GDM1 (cell line): ENCODE measurements at places on chromosomes 5 and 9.

GRCh38 chr5:57442080-57442839, 40.4 kb downstream of the ACTBL2 start:
- DNase-seq = no peak

DNA sequence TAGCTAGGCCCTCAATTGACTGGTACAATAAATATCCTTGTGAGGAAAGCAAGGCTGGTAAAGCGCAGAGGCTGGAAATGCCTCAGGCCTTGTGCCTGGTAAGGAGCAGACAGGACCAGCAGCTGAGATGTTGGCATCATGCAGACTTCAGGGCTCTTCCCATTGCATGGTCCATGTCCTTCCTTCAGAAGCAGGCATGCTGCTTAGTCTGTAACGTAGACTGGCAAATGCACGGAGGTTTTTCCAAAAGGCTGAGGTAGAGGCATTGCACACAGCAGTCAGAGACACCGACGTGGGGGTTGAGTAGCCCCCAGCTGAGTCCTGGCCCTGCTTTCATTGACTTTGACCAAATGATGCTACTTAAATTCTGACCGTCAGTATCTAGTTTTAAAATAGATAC, 87.1 kb downstream of the ADRB2 start:
- no peak for DNase-seq

- no peak for DNase-seq
These were observed 254.2 kb upstream of the SLC24A2 start for GRCh38 chr9:20043035-20043434.

DNA sequence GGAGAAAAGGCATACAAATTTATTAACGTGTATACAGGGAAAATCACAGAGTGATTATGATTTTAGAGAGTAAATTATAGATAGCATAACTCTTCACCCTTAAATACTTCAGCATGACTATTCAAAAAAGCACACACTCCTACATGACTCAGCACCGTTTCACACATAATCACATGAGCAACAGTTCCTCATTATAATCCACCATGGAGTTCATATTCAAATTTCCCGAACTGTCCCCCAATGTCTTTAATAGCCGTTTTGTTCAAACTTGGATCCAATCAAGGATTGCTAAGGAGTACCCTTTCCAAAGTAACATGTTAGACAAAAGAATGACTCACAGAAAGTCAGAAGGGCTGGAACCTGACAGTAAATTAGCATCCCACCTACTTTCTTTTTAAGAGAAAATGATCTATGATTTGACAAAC, 32.1 kb downstream of the RAPGEF1 start:
- peak; percentile 30 for DNase-seq

- DNase-seq = no peak
These were observed 2.6 kb upstream of the PLAA start for GRCh38 chr9:26949637-26950069.

- no peak for DNase-seq
These were observed 140.2 kb downstream of the SH3GL2 start for GRCh38 chr9:17719053-17719452.

DNA sequence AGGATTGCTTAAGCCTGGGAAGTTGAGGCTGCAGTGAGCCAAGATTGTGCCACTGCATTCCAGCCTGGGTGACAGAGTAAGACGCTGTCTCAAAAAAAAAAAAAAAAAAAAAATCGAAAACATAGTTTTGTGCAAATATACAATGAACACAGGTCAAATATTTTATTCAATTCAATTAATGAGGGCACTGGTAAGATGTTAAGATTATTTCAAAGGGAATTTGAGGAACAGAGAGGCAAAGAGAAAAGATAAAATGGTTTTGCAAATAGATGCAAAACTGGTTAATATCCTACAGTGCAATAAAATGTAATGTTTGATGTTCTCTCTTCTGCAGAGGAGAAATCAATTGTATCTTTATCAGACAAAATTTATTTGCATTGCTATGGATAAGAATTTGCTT, 39.5 kb upstream of the GNE start:
- DNase-seq = no peak

GRCh38 chr5:1516615-1517601, 6.9 kb downstream of the LPCAT1 start:
- no peak for DNase-seq

- no peak for DNase-seq
These were observed 393.3 kb downstream of the KIF4B start for GRCh38 chr5:155406815-155407214.

DNA sequence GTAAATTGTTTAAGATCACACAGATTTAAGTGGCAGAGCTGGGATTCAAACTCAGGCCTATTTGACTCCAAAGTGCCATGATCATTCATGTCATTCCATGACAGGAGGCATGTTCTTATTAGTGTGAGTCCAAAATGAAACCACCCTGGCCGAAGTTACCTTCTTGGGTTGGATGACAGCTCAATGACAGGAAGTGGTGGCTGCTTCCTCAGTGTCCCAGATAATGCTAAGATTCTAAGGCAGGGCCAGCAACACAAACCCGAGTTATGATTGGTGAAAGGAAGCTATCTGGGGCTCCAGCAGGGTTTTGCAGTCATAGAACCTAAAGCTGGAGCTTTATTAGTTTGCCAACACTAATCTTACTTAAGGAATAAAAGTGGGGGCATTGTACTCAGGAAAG, 340.4 kb downstream of the SLIT3 start:
- no peak for DNase-seq

GRCh38 chr5:32642276-32643002, 57.1 kb downstream of the SUB1 start:
- DNase-seq = no peak

GRCh38 chr9:33988219-33988890, 60.3 kb downstream of the UBAP2 start:
- no peak for DNase-seq

- DNase-seq = no peak
These were observed 9.4 kb downstream of the CCDC180 start for GRCh38 chr9:97316904-97317303.

- no peak for DNase-seq
These were observed 423.3 kb downstream of the TLE1 start for GRCh38 chr9:81266086-81266485.

DNA sequence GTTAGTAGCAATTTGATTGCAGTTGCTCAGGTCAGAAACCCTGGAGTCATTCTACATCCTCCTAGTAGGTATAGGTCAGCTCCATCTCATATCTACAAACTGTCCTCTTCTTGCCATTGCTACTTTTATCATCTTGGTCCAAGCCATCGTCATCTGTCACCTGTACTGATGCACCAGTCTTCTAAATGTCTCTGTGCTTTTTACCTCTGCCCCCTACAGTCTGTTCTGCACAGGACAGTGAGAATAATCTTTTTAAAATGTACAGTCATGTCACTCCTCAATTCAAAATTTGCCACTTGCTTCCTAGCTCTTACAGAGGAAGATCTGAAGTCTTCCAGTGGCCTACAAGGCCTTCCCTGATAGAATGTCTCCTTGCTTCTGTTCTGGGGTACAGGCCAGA, 6.8 kb downstream of the NNT start:
- DNase-seq = no peak

- DNase-seq = no peak
These were observed 5.5 kb upstream of the ENTREP1 start for GRCh38 chr9:69319324-69320025.

DNA sequence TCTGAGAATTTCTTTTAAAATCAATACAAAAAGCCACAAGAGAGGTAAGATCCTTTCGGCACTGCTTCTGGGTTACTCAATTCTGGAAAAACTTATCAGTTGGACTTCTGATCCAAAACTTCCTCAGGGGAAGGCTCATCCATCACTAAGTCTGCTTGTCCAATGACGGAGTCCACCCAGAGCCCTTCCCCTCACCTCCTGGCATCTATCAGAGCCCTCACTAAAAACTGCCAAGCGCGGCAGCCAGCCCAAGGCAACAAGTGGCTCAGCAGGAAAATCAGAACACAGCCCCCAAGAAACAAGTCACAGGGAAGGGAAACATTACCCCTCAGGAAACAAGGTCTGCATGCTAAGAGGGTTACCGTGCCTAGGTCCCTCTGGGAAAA, 869 bp upstream of the ESM1 start:
- DNase-seq = no peak

- no peak for DNase-seq
These were observed 476.3 kb upstream of the GRIA1 start for GRCh38 chr5:153014194-153014593.

DNA sequence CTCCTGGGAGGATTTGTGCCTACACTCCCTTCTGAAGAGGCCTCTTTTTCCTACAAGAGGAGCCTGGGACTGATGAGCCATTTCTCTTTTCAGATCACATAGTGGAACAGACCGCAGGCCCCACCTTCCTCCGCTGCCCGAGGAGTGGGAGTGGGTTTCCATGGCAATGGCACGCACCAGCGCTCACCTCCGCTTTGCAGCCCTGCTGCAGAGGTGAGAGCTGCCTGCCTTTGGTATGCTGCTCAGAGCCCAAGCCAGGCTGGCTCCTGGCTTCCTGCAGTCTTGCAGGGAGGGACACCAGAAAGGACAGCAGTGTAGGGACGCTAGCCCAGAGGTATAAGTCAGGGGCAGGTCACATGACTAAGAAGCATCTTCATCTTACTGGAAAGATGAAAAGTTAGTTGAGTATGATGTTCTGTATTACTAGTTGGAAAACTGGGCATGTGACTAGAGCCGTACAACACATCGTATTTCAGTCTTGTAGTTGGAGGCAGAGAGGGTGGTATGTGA, 12.4 kb downstream of the PTTG1 start:
- no peak for DNase-seq

DNA sequence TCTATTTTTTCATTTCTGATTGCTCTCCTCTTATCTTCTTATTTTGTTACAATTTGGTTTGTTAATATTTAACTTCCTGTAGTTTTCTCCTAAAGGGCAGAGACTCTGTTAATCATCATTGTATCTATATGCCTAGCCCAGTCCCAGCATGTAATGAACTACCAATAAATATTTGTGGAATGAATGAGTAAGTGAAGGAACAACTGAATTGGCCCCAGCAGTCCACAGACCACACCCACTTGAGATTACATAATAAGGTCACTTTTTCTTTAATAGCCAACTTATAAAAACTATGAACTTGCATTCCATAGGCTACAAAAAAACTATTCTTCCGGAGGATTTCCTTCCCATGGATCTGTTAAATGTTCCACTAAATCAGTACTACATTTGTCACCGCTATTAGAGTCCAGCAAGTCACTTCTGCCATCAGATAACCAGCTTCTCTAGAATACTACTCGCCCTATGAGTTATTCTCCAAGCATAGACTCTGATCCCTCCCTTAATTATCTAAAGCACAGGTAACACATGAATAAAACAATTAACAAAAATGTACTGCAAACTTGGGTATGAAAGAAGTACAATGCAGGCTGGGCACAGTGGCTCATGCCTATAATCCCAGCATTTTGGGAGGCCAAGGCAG, 27.5 kb upstream of the TNPO1 start:
- DNase-seq = no peak

GRCh38 chr5:128528637-128529255, 9.3 kb downstream of the FBN2 start:
- no peak for DNase-seq

- DNase-seq = no peak
These were observed 29.7 kb upstream of the BASP1 start for GRCh38 chr5:17187786-17188170.

- DNase-seq = no peak
These were observed 416.1 kb upstream of the TRPC7 start for GRCh38 chr5:136781464-136781863.

GRCh38 chr5:142281966-142282365, 42.9 kb downstream of the SPRY4 start:
- DNase-seq = no peak

DNA sequence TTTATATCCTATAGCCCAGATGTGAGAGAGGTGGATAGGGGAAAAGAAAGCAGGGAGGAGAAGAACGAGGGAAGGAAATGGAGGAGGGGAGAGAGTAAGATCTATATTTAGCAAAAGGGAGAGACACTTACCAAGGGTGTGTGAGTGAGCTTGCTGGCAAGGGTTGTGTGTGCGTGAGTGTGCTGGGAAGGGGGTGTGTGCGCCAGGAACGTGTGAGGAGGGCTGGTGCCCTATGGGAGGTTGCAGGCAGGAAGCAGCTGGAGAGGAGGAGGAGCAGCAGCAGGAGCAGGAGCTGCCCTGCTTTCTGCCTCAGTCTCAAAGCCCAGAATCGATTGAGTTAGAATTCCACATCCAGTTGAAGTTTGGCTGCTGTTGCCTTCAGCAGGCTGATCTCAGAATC, 148.3 kb upstream of the RUSC2 start:
- DNase-seq = no peak

- DNase-seq = no peak
These were observed 639 bp upstream of the RASA1 start for GRCh38 chr5:87266914-87267573.

- no peak for DNase-seq
These were observed 95.5 kb upstream of the RAPGEF1 start for GRCh38 chr9:131835151-131835910.

DNA sequence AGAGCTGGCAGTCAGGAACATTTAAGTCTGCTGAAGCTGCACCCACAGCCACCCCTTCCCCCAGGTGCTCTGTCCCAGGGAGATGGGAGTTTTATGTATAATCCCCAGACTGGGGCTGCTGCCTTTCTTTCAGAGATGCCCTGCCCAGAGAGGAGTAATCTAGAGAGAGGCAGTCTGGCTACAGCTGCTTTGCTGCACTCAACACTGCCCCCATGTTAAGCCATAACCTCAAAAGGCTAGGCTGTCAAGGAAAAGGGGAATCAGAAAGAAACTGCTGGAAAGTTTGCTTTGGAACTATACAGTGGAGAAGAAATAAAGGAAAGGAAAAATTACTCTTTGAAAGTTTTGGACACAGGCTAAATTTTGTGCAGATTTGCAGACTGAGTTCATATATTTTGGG, 127.2 kb downstream of the MACIR start:
- DNase-seq = no peak

GRCh38 chr9:7363777-7364477, 435.7 kb downstream of the DMAC1 start:
- DNase-seq = no peak

GRCh38 chr9:134619983-134620661, 21.5 kb upstream of the COL5A1 start:
- no peak for DNase-seq

DNA sequence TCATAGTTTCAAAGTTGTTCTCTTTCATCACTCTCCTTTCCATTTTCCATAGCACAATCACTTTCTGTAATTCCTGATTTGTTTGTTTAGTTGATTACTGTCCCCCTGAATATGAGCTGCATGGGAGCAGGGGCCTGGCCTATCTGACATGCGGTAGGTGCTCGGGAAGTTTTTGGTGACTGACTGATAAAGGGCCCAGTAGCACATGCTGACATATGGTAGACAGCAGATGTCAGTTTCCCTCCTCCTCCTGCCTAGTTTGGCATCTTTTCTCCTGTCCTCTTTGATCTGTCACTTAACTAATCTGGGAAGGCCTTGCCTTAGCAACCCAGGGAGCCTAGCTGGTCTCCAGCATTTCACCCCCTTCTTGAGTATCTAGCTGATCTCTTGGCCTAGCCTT, 14.4 kb downstream of the GALNT12 start:
- no peak for DNase-seq
